ENCODE measurements at places on chromosomes 4 and X.

GRCh38 chr4:182847576-182848450 is 69.4 kb downstream of the DCTD start:
- no peak for DNase-seq

- DNase-seq: no peak
Measured at GRCh38 chr4:145090380-145090779, 7.6 kb downstream of the ANAPC10 start.

DNA sequence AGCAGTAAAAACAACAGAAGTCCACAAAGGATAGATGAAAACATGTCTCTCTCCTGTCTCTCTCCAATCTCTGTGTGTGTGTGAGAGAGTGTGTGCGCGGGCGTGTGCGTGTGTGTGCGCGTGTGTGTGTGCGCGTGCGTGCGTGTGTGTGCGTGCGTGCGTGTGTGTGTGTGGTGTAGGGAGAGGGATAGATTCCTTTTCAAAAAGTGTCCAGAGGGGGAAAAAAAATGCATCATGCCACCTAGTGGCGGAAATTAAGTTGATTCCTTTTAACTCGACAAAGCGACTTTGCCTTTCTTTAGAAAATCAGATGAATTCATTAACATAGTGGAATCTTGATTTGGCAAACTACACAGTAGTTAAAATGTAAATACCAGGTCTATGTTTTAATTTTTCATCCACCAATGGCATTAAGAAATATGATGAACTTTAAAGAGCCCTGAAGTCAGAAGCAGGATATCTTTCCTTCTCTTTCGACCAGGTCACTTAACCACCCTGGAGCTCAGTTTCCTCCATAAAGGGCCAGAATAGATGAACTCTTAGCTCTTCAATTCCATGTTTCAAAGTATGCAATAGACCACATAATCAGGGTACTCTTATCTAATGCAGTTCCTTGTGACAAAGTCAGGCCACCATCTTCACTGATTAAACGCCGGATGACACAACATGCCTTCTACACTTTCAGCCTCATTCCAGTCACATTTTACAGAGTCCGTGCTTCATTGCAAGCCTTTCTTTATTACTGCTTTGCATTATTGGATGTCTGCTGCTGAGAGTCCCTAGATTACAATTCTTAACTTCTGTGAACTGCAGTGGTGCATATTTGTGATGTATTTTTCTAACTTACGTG is 162.8 kb downstream of the FBXO8 start:
- peak; percentile 15 for DNase-seq

DNA sequence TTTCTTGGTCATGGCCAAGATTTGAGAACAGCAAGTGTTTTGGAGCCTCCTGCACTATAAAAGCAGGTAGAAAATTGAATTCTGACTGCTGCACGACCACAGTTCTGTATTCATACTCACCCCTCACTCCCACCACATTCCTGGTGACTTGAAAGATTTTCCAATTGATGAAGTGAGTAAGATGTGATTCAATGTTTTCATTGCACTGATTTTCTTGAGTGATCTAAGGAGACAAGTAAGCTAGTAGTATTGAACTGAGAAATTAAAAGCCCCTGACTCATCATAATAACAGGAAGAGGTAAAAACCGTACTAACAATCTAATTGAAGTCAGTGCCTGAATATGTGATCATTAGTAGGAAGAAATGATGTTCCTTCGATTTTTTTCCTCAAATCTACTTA is 6.1 kb upstream of the SEC24D start:
- DNase-seq: no peak

GRCh38 chrX:51759055-51759839 is 16.0 kb downstream of the GSPT2 start:
- DNase-seq: no peak

DNA sequence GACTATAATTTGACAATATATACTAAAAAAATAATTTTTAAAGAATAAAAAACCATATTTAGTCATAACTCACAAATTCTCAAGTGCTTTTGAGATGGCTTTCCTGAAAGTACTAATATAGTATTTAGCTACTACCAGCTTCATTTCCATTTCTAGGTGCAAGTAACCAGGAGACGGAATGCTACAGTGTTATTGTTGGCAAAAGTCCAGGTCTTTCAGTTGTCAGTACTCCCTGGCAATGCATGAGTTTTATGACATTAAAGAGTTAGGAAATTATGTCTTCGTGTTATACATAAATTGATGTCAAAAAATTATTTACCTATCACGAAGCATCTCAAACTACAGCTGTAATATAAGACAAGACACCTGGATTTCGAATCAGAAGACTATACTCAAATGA is 45.0 kb downstream of the TMEM47 start:
- DNase-seq: no peak

All from CD4-positive, alpha-beta T cell treated with Interleukin-21 for 1 hour (primary cell).